ENCODE measurements at places on chromosomes 3 and 15.

DNA sequence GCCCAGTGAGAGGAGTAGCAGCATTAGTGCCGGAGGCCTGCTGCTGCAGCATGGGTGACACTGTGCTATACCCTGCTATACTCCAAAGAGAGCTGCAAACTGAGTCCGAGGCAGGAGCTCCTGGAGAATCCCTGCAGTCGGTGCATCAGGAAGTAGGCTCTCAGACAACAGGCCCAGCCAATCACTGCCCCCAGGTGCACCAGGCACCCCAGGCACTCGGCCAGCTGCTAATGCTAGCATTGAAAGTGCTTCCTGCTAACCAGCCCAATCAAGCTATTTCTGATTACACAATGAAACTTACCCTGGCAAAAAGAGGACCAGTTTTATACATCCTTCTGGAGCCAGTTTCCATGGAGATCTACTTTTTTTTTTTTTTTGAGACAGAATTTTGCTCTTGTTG lies 45.6 kb upstream of the IREB2 start:
- no peak for DNase-seq

DNA sequence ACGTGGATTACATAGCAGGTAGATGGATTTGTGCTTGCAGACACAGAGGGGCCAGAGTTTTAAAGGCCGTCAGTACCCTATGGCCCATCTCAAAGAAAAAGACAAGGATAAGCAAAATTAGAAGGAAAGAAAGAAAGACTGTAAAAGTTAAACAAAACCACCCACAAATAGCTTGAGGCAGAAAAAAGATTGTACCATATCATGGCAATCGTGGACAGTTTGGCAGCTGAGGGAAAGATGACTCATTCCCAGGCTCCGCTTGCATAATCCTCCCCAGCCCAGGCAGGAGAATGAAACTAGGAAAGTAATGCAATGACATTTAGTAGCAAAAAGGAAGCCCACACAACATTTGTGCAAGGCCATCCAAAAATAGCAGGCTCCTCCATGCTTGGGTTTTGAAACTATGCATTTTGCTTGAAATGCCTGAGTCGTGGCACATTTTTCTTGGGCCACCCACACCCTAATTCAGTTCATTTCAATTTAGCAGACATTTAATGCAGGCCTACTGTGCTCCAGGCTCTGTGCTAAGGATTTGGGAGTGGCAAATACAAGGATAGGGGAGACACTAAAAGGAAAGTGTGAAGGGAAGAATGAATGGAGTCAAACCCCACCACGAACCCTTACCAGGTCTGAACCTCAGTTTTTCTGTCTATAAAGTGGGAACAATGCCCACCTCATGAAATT lies 40.9 kb upstream of the SMAD3 start:
- DNase-seq = peak; percentile 97

DNA sequence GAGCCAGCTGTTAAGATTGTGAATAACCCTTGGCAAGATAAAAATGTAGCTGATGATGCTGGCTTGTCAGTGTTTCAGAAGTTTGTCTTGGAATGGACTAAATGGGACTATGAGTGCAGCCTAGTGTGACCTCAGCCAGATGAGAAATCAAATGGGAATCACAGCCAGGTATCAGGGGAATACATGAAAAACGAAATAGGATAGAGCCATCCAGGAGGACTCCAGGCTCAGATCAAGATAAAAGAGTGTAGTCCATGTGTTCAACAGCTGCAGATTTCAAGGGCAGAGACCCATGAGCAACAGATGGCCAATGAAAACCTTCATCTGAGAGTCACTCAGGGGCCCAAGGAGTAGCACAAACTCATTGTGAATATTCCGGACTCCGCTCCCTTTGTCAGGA lies 1080.9 kb upstream of the CADM2 start:
- no peak for DNase-seq

GRCh38 chr3:157101486-157101885 lies 58.5 kb downstream of the CCNL1 start:
- peak; percentile 65 for DNase-seq

DNA sequence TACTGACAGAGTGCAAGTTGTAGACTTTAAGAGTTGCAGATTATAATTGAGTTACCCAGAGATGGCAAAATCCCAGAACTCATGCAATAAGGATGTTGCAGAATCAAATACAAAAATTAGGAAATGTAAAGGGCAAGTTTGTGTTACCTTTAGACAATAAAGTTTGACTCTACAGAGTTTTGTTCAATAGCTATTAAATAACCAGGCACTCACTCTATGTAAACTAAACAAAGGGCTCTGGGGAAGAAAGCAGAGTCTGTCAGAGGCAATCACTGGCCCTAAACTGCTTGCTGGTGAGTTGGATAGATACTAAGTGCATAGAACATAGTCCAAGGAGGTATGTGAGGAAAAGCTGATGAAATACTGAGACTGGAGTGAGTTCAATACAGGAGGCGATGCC lies 40.0 kb upstream of the PLCL2 start:
- DNase-seq = peak; percentile 71

- DNase-seq = no peak
Measured at GRCh38 chr15:37416103-37416502, 315.8 kb upstream of the MEIS2 start.

GRCh38 chr3:20137647-20138046 lies 48.4 kb downstream of the SGO1 start:
- no peak for DNase-seq

GRCh38 chr15:64038878-64039610 lies 7.2 kb downstream of the DAPK2 start:
- peak; percentile 49 for DNase-seq

DNA sequence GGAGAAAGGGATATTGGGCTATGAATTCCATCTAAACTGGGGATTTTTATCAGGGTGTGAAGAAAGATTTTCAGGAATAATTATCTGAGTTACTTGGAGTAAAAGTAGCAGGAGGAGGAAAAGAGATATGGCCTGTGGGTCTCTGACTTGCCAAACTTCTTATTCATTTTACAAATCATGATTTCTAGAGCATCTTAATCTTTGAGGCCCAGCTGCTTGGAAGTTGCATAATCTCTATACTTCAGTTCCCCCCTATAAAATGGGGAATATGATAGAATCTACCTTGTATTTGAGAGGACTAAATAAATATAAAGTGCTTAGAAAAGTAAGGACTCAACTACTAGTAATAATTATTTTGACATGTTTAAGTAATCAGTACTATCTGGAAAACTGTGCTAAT lies 11.0 kb upstream of the GABPB1 start:
- no peak for DNase-seq

GRCh38 chr3:107542665-107543064 lies 19.9 kb downstream of the BBX start:
- no peak for DNase-seq

DNA sequence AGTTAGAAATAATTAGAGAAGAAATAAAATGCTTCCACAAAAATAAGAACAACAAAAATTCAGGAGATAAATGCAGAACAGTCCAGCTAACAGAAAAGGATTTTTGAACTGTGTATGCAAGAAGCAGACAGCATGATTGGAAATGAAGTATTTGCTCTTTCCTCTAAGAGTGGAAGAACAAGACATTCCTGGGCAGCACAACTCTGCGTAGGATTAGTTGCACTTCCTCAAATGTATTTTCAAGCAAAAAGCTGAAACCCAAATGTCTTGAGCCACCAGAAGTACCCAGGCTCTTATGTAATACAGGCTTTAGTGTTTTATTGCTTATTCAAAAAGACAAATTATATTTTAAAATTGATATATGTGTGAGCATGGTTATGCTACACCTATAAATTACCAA lies 127.2 kb downstream of the ZBTB20 start:
- DNase-seq = peak; percentile 84

- DNase-seq = no peak
Measured at GRCh38 chr3:126130981-126131745, 47.2 kb upstream of the SLC41A3 start.

- no peak for DNase-seq
Measured at GRCh38 chr3:172312001-172312400, 136.3 kb downstream of the GHSR start.

DNA sequence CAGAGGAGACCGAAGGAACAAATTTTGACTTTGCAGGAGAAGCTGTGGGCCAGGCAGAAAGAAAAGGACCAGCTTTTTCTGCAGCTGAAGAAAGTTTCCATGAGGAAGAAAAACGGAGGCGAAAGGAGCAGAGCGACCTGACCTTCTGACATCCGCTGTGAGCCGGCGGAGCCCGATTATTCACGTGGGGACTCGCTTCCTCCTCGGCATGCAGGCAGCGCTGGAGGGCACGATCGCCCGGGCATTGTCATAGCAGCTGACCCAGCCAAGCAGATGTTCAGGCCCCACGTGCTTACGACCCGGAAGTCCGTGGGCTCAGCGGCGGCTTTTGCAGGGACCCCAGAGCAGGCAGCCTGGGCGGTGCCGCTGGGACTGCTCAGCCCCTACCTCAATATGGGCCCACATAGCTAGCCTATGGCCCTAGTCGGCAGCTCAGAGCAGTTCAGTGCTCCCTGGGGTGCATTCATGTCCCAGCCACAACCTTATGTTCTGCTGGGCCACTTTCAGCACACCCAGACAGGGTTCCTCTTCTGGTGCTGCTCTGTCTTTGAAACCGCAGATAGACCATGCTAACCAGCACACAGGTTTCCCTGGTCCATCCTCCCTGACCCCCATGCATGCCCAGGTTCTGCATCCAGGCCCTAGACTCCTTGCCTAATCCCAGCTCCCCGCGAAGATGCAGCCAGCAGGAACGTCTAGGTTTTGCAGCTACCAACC lies 10.5 kb upstream of the EIF4A2 start:
- DNase-seq = peak; percentile 96

- DNase-seq = no peak
Measured at GRCh38 chr3:14209581-14210289, 31.1 kb downstream of the LSM3 start.

DNA sequence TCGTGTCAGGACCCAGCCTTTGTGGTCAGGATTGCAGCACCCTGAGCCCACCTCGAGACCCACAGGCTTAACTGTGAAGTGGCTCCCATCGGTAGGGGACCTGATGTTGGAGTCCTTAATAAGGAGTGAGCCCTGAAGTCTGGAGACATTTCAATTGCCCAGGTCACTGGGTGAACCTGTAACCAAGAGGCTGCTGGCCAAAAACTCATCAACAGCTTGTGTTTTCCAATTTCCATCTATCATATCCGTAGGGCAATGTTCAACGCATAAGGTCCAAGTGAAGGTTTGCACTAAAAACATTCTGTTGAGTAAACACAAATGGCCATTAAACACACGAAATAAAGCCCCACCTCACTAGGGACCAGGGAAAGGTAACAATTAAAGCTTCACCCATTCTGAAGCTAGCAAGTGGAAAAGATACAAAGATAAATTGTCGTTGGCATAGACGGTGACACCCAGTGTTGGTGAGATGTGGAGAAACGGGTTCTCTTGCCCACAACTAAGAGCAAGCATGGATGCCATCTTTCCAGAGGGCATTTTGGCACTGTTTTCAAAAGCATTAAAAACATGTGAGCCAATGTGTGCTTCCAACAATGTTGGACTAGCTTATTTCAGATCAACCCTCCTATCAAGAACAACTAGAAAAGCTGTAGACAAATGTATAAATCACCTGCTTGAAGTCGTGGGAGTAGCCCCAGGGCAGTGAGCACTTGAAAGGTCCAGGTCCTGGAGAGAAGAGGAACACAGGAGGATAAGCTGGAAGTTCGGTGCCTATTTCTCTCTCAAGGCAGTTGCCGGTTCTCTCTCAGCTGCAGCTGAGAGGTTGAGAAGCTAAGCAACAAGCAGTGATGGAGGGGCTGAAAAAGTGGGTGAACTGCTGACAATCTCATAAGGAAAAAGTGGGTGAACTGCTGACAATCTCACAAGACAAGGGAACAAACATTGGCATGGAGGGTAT lies 56.3 kb upstream of the PCSK6 start:
- no peak for DNase-seq

- no peak for DNase-seq
Measured at GRCh38 chr3:99881121-99881524, 63.5 kb downstream of the CMSS1 start.

GRCh38 chr15:33722005-33722672 lies 246.2 kb upstream of the CHRM5 start:
- DNase-seq = peak; percentile 70

DNA sequence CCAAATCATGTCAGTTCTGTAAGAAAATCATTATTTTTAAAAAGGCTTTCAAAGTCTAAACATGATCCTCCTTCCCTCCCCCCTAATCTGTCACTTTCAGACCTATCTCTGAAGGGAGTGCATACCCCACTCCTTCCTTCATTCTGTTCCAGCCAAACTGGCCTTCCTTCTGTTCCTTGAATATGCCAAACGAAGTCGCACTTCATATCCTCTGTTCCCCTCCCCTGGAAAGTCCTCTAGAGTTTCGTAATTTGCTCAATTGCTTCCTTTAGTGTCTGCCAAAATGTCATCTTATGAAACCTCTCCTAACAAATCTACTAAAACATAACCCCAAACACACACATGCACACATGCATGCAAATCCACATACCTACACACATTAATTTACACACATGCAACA lies 69.5 kb upstream of the TUSC7 start:
- DNase-seq = no peak

DNA sequence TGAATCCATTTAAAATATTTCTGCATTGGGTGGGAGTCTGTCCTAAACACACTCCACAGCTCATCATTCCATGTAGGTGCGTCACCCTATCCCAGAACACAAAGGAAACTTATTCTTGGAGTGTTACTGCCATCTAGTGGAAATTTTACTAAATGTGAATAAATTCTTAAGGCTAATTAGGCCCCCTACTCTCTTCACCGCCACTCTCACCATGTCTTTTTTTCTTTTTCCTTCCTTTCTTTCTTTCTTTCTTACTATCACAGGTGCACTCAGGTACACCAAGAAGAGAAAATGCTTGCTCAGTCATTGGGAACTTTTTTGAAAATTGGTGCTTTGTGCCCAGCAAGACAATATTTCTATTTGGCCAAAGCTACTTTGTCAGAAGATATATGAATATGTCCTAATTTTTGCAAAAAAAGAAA lies 26.4 kb upstream of the ATP8B4 start:
- peak; percentile 70 for DNase-seq

DNA sequence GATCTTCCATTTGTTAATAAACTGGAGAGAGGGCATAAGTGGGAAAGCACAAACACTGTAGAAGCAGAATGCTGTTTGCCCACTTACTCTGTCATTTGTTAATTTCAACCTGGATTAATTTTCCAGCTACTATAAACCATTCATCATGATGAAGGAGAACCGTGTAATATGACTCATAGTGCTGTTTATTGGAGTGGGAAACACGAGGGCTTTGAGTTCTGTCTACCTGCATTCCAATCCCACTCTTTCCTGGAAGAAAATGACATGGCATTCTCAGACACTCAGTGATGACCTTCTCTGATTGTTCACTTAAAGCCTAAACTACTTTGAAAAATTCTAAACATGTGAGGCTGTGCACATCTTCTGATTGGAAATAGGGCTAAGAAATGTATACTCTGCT lies 826.7 kb downstream of the AGBL1 start:
- no peak for DNase-seq

GRCh38 chr3:102112704-102113230 lies 263.5 kb downstream of the NFKBIZ start:
- no peak for DNase-seq

- no peak for DNase-seq
Measured at GRCh38 chr3:17954801-17955200, 212.4 kb upstream of the TBC1D5 start.

- peak; percentile 46 for DNase-seq
Measured at GRCh38 chr15:57114070-57114469, 195.6 kb downstream of the TCF12 start.

- no peak for DNase-seq
Measured at GRCh38 chr3:152109038-152109437, 159.7 kb upstream of the MBNL1 start.

GRCh38 chr3:55879901-55880331 lies 392.8 kb upstream of the WNT5A start:
- no peak for DNase-seq

- peak; percentile 91 for DNase-seq
Measured at GRCh38 chr3:149783576-149783975, 8.8 kb downstream of the ANKUB1 start.

- peak; percentile 57 for DNase-seq
Measured at GRCh38 chr3:157091083-157091833, 68.7 kb downstream of the CCNL1 start.
